ENCODE measurements at places on chromosomes 1 and 21.

DNA sequence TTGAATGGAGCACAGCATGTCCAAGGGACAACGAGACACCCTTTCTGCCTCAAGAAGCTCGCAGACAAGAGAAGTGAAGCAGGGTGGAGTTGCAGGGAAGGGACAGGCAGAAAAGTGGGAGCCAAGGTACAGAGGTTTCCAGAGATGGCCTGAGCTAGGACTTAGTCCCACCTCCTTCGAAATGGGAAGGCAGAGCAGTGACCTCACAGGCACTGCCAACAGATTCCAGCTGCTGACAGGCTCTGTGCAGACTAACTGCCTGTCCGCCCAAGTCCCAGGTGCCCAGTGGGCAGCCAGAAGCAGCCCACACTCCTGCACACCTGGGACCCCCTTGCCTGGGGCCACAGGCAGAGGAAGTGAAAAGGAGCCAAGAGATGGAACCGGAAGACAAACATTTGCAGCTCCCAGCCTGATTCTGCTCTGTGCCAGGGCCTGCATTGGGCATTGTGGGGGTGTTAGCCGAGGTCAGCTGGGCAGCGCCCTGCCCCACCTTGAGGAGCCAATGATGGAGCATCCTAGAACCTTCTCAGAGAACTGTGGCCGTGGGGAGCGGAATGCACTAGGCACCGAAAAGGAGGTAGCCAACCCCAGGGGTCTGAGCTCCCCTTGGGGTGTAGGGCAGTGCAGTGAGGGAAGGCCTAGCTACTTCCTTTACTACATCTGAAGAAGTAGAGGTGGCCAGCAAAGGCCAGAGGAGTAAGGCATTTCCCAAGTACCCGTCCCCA, 27.5 kb upstream of the RSPO1 start:
- DNase-seq: no peak

DNA sequence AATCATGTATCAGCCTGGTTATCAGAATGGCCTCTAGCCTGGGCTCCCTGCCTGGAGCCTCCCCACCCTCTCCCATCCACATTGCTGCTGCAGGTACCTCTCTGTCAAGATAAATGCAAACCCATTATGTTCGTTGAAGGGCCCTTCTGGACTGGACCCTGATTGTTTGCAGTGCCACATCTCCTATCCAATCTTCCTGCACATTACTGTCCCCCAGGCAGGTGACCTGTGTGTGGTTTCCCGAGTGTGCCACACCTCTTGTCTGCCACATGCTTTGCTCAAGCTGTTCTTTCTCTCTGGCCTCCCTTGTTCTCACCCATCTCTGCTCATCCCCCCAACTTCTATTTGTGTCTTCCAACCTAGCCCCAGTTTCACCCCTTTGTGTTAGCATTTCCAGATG, 32.4 kb downstream of the IER5 start:
- DNase-seq: no peak

- no peak for DNase-seq
These were observed 697.2 kb downstream of the USP25 start for GRCh38 chr21:16426936-16427335.

DNA sequence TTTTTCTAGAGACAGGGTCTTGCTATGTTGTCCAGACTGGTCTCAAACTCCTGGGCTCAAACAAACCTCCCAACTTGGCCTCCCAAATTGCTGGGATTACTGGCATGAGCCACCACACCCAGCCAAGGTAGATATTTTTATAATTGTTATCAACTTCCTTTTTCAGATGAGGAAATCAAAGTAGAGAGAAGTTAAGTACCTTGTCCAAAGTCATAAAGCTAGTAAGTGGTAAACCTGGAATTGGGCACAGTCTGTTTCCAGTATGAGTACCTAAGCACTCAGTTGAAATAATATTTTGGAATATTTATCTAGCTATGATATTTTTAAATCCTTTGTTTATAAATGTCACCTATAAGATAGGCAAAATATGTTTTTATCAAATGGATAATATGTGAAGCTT, 22.3 kb upstream of the PLEKHO1 start:
- no peak for DNase-seq

DNA sequence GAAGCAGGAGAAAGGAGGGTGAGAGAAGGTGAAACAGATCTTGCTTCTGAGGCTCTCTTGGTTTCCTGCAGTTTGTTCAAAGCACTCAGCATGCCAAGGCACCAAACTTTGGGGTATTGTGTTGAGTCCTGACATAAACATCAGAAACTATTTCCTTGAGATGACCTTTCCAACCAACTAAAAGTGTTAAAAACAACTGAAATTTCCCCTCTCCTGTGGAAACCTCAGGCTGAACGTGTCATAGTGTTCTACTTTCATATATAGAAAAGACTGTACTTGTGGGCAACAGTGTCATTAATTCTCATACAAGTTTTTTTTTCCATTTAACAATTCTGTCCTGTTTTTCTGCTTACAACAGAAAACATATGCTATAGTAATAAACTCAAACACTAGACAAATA, 6.3 kb upstream of the LYST start:
- DNase-seq: no peak

GRCh38 chr1:155131856-155132255, 3.8 kb upstream of the SLC50A1 start:
- DNase-seq: no peak

DNA sequence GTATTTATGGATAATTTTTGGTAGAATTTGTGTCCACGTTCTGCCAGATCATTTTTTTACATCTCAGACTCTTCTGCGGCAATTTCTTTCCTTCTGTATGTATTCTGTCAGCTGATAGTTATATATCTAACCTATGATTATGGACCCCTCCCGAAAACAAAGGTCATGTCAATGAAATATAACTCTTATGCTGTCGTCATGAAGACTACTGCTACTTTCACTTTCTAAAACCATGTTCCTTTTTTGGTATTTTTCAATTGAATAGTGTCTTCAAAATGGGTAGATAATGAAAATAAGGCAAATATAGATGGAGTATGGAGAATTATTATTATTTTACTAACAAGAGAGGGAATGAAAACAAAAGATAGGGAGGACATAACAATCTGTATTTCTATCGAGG, 3.2 kb downstream of the ANGPTL1 start:
- DNase-seq: no peak

DNA sequence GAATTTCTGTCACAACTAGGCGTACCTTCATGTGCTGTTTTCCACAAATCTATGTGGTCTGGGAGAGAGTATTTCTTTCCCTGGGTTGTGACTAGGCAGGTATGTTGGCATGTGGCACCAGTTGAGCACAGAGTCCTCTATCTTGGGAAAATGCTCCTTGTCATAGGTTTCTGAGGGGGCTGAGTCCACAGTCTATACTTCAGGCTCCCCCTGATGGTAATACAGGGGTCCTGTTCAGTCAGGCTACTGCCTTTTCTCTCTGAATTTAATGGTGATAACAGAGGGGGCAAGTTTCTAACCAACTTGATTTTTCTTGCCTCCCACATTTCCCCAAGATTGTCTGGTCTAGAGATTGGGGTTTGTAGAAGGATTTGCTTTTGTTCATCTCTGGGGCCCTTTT, 35.8 kb downstream of the VANGL1 start:
- no peak for DNase-seq

- DNase-seq: no peak
These were observed 61.3 kb downstream of the B3GALNT2 start for GRCh38 chr1:235442788-235443429.

DNA sequence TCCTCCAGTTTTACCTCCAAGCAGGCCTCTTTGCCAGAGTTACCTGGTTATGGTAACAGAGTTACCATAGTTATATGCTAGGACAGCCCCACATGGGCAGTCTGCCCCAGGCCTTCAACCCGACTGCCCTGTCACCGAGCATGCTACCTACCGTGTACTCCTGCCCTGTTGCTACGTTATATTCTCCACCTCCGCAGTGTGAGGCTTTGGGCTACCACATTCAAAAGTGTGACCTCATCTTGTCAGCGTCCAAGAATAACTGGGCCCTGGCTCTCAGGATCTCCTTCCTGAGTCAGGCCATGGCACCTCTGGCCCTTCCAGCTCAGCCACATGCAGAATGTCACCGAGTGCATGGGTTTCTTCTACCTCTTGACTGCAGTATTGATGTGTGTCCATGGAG, 8.9 kb downstream of the MAPKAPK2 start:
- DNase-seq: no peak

DNA sequence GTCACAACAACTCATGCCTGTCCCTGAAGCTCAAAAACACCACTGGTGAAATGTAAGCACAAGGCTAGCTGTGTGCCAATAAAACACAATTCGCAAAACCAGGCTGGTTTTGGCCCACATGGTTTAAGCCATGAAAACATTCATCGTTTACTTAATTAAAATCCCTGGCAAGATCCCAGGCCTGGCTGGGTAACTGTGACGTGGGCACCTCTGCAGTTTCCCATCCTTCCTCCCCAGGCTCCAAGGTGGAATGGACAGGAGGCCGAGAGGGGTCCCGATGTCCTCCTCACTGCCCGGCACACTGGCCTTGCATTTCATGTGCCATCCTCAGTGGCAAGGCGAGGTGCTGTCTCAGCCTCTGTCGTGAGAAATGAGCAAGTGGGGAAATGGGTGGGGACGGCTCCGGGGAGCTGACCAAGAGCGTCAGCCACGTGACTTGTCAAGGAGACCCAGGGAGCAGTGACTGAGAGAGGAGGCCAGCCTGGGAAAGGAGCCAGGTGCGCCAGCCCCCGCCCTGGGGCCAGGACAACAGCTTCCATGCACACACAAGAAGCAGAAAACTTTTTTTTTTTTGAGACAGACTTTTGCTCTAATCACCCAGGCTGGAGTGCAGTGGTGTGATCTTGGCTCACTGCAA, 153.1 kb upstream of the RAB4A start:
- DNase-seq: no peak

GRCh38 chr1:70528590-70529333, 117.7 kb downstream of the CTH start:
- no peak for DNase-seq

- DNase-seq: no peak
These were observed 155.2 kb downstream of the DISP1 start for GRCh38 chr1:222970040-222970439.

GRCh38 chr1:228527596-228527995, 40.4 kb downstream of the RNF187 start:
- no peak for DNase-seq

DNA sequence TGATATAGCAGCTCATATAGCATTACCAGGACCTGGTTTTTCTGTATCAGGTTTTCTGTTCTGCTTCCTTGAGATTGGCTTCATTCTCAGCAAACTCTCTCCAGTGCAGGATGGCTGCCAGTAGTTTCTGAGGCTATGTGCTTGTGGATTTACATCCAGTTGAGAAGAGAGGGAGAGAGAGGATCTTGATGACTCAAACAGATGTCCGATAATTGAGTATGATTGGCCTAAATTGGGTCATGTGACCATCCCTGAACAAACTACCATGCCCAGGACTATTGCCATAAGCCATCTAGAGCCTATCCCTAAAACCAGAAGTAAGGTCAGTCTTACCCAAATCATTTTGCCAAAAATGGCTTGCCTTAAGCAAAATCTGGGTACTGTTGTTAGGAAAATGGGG, 18.1 kb upstream of the PSMA5 start:
- no peak for DNase-seq

- no peak for DNase-seq
These were observed 33.9 kb downstream of the APP start for GRCh38 chr21:26136671-26137070.

DNA sequence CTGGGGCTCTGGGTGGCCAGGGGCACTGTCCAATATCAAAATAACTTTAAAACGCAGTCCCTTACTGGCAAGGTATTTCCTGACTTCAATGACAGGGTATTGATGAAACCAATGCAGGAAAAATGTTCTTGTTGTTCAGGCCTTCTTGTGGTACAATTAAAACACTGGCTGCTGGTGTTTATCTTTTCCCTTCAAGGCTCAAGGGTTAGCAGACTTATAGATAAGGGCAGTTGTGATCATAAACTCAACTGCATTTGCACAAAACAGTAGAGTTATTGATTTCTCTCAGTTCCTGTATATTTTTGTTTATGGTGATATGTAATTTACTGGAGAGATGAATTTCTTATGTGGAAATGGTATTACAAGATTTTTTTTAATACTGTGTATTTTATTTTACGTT, 2.7 kb upstream of the CD84 start:
- DNase-seq: no peak

DNA sequence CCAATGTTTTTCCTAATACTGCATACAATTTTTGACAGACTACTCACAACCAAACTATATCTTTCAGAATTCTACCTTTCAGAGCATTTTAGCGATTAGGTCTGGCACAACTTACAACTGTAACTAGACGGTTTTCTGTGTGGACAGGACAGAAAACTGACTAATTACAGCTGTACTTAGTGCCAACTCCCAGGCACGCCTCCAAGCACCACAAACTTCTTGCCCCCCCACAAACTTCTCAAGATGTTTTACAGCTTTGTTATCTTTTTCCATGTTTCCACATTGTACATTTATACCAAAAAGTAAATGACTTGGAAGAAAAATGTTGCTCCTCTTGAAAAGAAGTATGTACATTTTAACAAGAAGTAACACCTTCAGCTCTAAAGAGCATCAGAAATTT, 13.8 kb downstream of the LYST start:
- DNase-seq: no peak

DNA sequence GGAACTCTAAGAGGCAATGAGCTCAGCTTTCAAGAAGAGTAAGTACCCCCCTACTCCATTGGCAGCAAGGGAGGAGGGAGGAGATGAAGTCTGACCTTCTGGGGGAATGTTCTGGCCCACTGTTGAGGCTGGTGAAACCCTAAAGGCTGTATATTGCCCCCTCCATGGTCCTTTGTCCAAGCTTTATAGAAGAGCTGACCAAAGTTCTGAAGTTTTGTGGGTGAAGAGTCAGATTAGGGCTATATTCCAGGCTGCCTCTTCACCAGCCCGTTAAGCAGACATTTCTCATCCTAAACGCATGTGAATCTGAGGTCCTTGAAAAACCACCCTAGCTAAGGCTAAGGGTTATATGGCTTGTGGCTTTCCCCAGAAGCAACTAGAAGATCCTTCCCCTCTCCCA, 1.4 kb downstream of the C1orf94 start:
- DNase-seq: no peak

GRCh38 chr1:218494449-218494852, 149.3 kb downstream of the TGFB2 start:
- no peak for DNase-seq

DNA sequence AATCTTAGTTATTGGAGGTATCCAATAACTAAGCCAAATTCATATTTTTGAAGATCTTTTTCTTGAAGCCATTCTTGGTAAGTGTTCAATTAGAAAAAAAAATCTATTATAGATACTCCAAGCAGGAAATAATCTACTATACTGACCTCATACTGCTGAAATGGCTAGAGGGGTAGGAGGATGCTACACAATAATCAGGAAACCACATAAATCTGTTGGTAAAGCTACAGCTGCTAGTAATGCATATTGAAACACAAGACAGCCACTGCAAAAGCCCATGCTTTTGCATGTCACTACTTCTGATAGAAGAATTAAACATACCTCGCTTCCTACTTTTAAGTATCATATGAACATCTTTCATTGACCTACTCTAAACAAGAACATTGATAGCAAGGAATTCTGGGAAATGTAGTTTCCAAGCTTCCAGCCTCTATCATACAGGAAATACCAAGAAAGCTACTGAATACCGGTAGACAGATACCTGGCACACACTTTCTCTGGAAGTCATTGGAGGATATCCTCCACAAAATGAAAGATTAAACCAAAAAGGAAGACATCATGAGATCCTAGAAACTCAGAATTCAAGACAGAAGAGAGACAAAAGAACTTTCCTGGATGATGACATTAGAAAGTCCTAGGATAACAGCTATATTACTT, 103.0 kb upstream of the VAV3 start:
- no peak for DNase-seq
